GM13977 (cell line): ENCODE measurements at places on chromosomes 4 and X.
A peak's percentile ranks its signal among the peaks of the same experiment; 100 is the strongest.

- DNase-seq: peak; percentile 40
Observed at GRCh38 chrX:48025561-48025960, 18.8 kb downstream of the SPACA5 start.

DNA sequence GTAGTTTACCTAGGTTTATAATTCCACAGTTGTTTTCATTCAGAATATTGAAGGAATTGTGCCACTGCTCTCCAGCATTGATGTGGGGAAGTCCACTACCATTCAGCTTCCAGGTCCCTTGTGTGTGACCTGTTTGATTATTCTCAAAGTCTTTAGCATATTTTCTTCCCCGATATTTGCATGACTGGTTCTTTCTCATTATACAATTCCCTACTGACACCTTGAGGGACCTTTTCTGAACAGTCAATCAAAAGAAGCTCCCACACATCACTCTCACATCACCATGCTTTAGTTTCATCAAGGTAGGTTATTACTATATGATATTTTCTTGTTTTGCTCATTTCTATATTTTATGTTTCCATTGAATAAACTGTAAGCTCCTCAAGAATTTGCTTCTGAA lies 44.1 kb downstream of the SLC39A8 start:
- DNase-seq: no peak

DNA sequence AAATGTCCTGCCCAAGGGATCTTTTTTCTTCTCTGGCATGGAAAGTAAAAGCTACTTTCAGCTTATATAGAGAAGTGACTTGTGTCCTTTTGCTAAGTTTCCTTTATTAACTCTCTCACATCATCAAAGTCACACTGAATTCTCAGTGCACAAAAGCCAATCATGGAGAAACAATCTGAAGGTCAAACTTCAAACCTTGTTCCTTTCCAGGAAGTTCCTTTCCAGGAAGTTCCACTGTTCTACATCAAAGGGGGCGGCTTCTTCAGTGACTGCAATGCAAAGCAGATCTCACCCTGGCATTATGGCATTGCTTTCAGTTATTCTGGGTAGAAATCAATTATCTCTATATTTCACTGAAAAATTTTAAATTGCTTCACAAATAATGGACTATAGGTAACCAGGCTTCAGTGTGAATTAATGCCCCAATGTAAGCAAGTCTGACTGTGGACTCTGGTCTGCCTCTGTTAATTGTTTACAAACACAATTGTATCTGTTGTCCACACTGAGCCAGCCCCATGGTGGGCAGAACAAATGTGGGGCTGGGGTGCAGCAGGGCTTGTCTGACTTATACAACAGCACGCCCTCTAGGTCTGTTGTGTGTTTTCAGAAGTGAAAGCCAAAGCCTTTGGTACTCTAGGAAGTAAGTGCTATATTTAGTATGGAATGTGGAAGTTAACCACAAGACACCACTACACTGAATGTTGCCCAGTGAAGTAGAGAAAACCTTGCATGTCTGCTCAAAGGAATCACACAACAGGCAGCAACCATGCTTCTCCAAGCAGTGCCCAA lies 98.8 kb downstream of the CDS1 start:
- no peak for DNase-seq

- DNase-seq: no peak
Observed at GRCh38 chrX:46327566-46328115, 217.6 kb downstream of the ZNF674 start.

- DNase-seq: no peak
Observed at GRCh38 chr4:4843635-4844291, 15.7 kb upstream of the MSX1 start.

DNA sequence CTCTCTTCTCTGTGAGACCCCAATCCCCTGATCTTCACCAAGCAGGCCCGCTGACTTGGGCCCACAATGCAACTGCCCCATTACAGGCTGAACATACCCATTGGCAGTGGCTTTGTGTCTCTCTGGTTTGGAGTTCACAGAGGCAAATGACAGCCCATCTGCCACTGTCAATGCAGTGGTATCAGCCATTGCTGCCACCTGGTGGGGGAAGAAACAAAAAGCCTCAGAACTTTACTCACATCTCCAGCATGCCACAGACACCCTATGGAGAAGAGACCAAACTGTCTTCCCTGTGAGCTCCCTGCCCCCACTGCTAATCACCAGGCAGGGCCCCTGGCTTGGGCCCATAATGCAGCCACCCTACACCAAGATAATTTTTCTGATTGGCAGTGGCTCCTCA lies 729.3 kb upstream of the ACTRT1 start:
- peak; percentile 47 for DNase-seq
